KBM-7 (cell line): ENCODE measurements at places on chromosomes 7 and 10.

- DNase-seq = no peak
Measured at GRCh38 chr7:22969010-22969431, 44.9 kb downstream of the HYCC1 start.

- no peak for DNase-seq
Measured at GRCh38 chr10:6782378-6782777, 202.3 kb upstream of the PRKCQ start.

DNA sequence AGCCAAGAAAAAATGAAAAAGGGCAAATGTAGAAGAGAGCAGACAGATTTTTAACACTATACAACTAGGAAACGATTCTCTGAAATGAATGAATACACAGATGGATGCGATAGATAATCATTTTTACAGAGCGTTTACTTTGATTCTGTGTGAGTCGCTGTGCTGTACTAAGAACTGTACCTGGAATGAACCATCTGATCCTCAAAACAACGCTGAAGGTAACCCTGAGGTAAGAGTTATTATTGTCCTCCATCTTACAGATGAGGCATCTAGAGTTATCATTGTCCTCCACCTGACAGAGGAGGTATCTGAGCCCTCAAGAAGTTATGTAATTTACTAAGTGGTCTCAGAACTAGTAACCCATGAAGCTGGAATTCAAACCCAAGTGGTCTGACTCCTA, 80.2 kb downstream of the CHCHD3 start:
- DNase-seq = no peak

DNA sequence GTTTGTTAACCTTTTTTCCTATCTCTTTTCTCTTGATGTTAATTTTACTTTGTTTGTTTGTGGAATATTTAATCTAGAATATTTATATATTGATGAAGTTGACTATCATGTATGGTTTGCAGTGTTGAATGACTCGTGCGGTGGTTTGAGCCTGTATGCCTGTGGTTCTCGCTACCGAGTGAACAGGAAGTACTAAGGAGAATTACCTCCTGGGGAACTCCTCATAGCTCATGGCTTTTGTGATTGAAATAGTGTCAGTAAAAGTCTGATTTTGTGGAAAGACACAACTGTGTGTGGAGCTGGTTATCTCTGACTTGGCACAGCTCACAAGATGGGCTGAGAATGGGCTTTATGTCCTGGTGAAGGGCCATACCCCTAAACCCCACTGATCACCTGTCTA, 498.6 kb downstream of the GLRX3 start:
- peak; percentile 6 for DNase-seq

- no peak for DNase-seq
Measured at GRCh38 chr7:17619196-17619818, 320.9 kb downstream of the AHR start.

- no peak for DNase-seq
Measured at GRCh38 chr10:86644152-86644793, 10.1 kb upstream of the OPN4 start.

- DNase-seq = no peak
Measured at GRCh38 chr10:126247446-126247975, 140.8 kb downstream of the ADAM12 start.
